T-helper 2 cell (primary cell): ENCODE measurements at places on chromosomes 12 and 14.

DNA sequence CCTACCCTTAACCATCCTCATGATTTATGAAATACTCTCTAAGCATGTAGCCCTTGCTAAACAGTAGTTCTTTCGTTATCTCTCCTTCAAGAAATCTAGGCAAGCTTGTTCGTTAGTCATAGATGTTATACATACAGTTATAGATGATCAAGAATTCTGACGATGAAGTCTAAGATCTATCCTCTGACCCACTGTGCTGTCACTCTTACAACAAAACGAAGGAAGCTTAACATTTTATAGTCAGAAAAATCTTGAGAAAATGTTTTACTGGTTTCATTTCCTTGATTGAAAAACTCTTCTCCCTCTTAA is 68.9 kb downstream of the SPPL3 start:
- DNase-seq = no peak

- DNase-seq = no peak
Observed at GRCh38 chr12:99767809-99768208, 120.3 kb downstream of the GARIN6 start.

DNA sequence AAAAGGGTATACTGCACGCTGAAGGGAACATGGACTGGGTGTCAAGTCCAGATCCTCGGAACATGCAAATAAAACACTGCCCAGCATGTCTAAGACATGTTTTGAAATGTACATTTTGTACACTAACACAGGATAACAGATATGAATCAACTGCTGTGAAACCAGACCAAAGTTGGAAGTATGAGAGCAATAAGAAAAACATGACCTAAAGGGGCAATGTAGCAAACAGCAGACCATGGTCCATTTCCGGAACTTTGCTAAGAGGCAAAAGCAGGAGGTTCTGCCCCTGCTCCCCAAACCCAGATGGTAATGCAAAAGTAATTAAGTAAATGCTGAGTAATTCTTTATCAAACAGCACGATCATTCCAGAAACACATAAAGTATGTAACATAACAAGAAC is 125.2 kb downstream of the SLC25A21 start:
- no peak for DNase-seq

DNA sequence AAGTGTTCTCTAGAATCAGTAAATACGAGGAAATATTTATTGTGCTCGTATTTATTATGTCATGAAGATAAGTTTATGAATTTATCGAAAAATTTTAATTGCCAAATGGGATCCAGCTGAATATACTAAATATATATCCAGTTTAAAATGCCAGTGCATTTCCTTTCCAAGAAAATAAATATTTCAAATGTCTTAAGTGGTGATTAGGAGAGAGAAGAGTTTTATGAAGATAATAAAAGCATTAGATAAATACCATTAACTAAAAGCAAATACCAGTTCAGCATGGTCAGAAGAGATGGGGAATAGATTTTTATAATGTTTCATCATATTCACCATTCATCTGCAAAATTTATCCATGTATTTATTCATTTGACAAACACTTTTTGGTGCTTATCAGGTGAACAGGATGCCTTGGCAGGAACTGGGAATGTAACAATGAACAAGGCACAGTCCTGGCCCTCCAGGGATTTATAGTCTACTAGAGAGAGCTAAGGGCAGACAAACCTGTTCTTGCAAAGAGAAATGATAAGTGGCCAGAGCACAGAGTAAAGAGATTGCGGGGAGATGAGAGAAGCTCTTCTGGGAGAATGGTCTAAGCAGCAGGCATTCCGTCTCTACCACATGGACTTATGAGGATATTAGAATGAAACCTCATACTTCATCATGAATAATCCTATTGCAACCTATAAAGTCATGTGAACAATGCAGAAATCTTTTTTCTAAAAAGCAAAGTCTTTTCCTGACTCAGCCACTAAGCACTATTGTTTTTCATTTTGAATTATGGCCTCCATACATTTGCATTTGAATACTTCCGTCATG is 143.7 kb upstream of the ABCD2 start:
- no peak for DNase-seq

DNA sequence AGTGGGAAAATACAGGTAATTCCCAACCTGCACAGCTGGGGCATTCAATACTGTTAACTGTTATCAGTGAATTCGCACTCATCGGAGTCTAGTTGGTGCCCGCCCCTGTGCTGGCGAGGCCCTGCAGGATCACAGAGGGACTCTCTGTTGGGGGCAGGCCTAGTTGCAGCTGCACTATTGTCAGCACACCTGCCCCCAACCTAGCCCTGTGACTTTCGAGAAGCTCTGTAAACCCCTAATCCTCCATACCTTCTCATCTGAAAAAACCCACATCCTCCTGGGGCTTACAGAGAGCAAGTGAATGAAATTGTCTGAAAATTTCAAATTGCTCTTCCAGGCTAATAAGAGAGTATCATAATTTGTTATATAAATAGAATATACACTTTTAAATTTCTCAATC is 132.2 kb upstream of the NUDT4 start:
- no peak for DNase-seq

- DNase-seq = no peak
Observed at GRCh38 chr12:48956279-48957140, 777 bp downstream of the ARF3 start.

DNA sequence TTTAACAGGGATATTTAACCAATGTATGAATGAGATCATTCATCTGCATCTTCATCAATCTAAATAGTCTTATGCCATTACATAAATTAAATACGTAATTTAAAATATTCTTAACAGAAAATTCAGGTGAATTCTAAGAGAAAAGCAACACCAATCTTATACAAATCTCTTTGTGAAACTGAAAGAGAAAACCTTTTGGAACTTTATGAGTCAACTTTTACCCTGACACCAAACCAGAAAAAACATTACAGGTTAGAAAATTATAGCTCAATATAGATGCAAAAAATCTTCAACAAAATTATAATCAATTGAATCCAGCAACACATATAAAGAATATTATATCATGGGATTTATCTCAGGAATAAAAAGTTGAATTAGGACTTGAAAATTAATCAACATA is 3.4 kb downstream of the GLIPR1L1 start:
- DNase-seq = no peak

DNA sequence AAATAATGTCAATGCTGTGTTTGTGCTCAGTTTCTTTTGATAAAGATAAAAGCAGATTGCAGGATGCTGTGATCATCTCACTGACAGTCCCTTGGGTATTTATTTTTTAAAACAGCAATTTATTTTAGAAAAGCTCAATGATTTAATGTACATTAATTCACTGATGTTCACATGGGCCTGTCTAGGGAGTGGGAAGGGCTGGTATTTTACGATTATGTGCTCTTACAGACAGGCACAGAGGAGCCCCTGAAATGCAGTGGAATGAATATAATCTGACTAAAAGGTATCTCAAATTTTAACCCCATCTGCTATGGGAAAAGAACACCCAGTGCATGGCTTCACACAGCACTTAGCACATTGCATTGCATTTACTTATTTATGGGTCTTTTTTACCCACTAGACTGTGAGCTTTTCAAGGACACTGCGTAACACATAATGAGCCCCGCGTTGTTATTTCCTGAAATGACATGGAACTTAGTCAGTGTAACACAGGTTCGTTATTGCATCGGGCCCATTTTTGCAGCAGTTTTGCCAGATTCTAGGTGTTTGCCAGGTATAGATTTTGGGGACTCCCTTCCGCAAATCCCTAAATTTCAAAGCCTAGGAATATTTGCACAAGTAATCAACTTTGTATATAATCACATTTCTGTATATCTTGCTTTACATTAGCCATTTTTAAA is 425.3 kb upstream of the FBXO33 start:
- DNase-seq = no peak

DNA sequence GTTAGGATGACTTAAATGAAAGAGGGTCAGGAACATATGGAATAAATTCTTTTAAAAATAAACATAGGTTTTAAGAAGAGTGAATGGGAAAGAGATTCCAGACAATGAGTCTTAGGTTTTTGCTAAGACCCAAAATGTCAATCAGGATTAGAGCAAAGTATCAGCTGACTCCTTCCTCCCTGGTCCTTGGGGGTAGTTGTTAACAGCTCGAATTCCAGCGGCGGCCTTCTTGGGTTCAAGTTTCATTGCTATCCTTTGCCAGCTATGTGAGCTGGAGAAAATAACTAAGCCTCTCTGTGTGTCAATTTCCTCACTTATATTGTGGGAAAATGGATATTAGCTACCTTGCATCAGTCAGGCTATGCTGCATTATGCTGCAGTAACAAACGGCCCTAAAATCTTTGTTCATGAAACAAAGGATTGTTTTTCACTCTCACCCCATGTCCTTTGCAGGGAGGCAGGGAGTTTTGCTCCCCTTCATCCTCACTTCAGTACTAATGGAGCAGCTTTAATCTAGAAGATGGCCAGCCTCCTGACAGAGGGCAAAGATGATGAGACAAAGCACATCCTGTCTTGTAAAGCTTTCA is 83.8 kb upstream of the RFLNA start:
- no peak for DNase-seq

DNA sequence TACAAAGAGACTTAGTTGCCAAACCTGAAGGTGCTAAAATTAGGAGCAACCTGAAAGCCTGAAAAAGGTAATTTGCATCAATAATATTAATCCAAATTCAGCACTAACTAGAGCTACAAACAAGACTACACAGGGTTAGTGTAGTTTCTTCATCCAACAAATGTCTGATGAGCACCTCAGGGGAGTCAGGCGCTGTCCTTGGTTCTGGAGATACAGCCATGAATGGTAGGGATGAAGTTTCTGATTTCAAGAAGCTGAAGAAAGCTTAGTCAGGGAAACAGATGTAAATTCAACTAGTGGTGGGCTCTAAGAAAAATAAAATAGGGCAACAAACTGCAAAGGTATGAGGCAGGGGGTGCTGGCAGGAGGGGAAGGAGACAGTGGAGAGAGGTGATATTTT is 266.3 kb downstream of the GLT1D1 start:
- no peak for DNase-seq

DNA sequence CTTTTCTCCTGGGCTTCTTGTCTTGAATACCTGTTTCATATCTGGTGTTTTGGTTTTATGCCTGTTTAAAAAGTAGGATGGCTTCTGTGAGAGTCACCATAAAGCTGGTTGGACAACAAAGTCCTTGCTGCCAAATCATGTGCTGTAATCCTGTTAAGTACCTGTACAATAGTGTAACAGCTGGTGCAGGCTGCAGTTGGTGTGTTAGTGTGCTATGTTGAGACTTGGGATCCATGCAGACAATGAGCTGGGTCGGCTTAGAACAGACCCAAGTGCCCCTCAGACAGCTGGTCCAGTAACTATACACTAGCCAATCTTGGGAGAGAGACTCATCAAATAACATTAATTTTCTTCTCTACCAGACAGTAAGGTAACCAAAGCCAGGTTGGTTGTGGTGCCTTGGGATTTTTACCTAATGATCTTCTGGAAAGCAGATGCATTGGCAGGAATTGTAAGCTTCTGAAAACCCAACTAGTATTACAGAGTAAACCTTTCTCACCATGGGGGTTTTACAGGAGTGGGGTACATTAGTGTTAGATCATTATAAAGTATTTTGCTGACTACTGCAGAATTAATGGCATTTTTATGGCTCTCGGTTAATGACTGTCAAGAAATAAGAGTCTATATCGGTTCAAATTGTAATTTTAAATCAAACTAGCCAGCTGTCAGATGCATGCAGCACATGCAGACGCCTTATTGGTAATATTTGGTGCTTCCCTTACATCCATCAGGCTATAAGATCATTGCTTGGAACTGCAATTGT is 231.2 kb downstream of the PDZRN4 start:
- no peak for DNase-seq

GRCh38 chr14:72790887-72791566 is 102.9 kb downstream of the DPF3 start:
- DNase-seq = no peak
